AG04450 (cell line): ENCODE measurements at places on chromosomes 1 and 21.
A peak's percentile ranks its signal among the peaks of the same experiment; 100 is the strongest.

DNA sequence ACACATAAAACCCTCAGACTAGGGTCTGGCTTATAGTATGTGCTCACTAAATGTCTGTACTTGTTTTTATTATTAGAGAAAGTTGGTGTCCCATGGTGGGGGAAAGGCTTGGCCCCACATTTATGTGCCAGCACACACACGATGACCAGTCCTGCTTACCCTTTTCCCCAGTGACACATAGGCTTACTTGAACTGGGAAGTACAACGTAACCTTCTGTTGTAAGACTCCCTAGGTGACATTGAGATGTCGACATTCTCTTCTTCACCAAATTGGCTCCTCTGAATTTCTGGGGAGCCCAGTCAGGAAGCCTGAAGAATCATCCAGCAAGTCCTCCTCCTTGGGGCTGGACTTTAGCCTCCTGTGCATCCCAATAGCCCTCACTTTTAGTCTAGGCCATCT is 1.7 kb upstream of the MECR start:
- no peak for DNase-seq

GRCh38 chr1:15761366-15762128 is 3.0 kb downstream of the FBLIM1 start:
- DNase-seq: no peak

DNA sequence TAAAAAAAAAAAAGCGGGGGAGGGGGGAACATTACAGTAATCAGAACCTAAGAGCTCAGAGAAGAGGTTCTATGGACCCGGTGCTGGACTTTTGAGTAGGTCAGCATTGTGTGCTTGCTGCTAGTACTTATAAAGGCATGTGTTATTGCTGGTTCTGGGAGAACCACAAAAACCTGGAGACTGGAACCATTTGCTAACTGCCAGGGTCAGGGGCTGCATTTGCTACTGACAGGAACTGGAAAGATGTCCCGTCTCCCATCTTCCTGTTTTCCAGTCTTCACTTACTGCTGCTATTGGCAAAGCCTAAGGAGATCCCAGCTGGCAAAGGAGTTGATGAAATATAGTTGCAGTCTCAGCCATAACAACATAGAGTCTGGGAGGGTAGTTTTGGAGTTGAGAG is 4.3 kb downstream of the RNF2 start:
- no peak for DNase-seq

DNA sequence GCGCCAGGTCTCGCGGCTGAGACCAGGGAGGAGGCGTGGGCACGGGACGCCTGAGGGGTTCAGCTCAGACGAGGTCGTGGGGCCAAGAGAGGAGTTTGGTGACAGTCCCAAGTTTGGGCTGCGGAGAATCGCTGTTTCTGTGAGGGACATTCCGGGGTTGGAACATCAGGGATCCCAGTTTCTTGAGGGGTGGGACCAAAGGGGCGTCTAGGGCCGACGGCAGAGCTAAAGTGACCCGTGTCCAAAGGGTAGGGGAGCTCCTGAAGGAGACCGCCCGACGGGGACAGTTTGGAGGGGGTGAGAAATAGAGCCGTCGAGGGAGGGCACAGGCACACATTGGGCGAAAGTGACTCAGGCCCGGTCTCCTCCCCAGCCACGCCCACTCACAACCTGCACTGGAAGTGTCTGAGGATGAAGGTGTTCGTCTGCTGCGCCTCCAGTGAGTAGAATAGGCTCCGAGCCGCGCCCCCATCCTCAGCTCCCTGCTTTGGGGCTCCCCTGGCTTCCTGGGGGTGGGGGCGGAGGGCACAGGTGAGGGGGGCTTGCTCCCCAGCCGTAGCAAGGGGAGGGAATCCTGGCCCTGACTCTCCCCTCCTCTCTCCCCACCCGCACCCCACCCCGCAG is 7.0 kb downstream of the EFNA3 start:
- no peak for DNase-seq

DNA sequence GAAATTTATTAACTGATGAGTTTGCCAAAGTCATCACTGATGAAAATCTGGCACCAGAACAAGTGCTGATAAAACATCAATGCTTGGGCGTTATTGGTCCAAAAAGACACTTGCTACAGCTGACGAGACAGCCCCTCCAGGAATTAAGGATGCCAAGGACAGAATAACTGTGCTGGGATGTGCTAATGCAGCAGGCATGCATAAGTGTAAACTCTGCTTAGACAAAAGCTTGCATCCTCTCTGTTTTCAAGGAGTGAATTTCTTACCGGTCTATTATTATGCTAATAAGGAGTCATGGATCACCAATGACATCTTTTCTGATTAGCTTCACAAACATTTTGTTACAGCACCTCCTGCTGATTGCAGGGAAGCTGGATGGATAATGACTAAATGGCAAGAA is 402.0 kb downstream of the LTN1 start:
- no peak for DNase-seq

- no peak for DNase-seq
These were observed 23.2 kb upstream of the RCC2 start for GRCh38 chr1:17462669-17463068.

- DNase-seq: no peak
These were observed 206.9 kb downstream of the NEGR1 start for GRCh38 chr1:72075425-72075824.

DNA sequence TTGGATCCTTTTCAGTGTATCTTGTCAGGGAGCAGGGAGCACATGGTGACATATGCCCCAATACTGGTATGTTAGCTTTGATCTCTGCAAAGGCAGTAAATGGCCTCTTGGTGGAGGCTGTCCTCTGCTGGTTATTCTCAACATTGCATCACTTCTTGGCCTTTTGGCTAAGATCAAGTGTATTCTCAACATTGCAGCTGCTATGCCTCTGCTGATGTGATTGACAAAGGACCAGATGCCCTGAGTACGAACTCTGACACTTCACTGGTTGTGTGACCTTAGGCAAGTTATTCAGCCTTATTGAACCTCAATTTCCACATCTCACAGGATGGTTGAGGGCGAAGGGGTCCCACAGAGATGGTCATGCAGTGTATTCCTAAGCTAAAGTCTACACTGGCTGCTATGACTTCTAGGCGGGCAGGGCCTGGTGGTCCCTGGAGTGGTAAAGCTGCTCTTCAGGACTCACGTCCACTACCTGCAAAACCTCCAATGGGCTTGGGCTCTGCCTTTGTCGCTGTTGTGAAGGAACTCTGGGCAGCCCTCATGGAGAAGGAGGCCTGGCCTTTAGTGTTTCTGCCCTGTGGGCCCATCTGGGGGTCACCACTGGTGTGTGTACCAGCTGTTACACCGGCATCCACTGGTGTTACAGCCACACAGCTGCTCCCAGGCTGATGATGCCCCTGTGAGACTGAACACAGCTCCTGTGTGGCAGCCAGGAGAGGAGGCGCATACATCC is 64.8 kb downstream of the DNTTIP2 start:
- peak; percentile 53 for DNase-seq

GRCh38 chr1:89698624-89699023 is 65.7 kb downstream of the LRRC8C start:
- DNase-seq: no peak

GRCh38 chr1:2103266-2103900 is 53.2 kb downstream of the PRKCZ start:
- no peak for DNase-seq

GRCh38 chr1:47659146-47659545 is 221.3 kb downstream of the FOXD2 start:
- DNase-seq: no peak

GRCh38 chr1:30708361-30708728 is 15.0 kb downstream of the MATN1 start:
- DNase-seq: no peak

GRCh38 chr21:33265664-33266049 is 510 bp upstream of the IL10RB start:
- DNase-seq: no peak

DNA sequence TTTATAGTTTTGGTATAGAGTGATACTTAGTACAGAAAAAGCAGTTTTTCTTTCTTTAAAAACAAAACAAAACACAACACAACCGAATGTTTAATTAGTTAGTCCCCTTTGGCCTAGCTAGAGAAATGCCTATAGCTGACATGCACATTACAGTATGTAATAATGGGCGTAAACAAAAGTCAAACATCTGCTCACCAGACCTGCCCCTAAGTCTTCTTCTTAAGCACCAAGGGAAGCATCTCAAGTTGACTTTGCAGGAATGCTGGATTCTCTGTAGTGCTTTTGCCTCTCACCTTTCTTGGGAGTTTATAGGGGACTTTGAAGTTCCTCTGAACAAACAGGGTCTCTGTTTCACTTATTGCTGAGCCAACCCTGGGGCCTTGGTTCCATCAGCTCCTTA is 143.7 kb downstream of the TM2D1 start:
- DNase-seq: no peak

DNA sequence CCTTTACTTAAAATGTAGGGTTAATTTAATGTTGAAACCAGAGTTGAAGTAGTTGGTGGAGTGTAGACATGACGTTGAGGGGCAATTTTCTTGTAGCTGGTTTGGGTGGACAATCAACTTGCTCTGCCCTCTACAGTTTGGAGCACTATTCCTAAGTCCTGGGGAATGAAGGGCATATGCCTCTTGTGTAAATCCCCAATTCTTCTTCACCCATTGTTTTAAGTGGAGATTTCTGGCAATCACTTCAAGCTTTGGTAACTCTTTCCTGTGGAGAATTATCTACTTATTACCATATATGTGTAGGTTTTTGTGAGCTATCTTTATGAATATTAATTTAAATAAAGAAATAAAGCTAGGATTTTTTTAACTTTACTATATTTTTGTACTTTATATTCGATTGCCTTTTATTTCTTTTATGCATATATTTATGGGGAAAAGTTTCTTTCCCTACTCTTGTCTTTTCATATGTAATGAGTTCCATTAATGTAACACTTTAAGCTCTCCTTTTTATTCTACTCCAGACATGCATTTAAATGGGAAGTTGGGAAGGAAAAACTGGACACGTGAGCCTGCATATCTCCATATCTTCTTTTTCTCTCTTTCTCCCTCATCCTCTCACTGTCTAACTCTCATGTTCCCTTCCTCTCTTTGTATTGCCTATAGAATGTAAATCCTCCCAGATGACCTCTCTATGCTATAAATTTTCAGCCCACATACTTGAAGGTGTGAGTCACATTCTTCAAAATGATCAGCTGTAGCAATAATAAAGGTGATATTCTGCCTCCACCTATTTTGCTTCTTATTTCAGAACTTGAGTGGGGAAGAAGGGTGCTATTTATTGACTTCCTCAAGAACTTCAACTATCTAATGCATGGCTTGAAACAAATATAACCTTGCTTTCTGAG is 276.7 kb downstream of the PTPRC start:
- no peak for DNase-seq

- no peak for DNase-seq
These were observed 152.4 kb downstream of the HLX start for GRCh38 chr1:221031458-221032203.

GRCh38 chr1:7551442-7551841 is 219.7 kb upstream of the VAMP3 start:
- no peak for DNase-seq

DNA sequence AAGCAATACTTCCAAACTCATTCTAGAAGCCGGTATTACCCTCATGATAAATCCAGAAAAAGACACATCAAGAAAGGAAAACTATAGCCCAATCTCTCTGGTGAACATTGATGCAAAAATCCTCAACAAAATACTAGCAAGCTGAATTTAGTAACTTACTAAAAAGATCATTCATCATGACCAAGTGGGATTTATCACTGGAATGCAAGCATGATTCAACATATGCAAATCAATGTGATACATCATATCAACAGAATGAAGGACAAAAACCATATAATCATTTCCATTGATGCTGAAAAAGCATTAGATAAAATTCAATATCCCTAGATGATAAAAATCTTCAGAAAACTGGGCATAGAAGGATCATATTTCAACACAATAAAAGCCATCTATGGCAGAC is 402.9 kb downstream of the TGFB2 start:
- no peak for DNase-seq

DNA sequence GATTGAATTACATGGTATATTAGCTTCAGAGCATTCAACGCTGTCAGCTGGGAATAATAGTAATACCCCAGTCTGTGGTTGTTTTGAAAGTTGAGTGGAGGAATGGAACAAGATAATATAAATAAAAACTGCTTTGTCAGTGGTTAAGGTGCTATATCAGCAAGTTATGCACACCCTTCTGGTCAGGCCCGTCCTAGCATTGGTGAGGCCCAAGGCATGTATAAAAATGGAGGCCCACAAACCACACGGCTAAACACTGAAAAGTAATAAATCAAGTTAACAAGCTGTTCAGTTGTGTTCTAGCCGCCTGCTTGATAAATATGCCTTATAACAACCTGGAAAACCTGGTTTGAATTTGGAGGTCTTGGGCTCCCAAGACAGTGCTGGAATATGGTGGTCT is 77.4 kb downstream of the PSMG1 start:
- DNase-seq: no peak

DNA sequence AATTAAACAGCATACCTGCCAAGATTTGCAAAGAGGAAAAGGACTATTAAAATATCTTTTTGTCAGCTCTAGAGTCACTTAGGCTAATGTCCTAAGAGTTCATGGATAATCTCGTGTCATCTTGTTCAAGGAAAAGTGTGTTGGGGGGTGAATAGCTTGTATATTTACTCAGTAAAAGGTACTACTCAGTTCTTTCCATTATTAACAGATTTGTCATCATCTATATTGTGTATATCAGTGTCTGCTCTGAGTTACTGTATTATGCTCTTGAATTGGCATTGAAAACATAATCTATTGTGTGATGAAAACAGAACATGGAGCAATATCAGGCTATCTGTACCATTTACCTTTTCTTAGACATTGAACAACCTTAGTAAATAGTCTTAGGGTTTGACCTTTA is 41.9 kb downstream of the SMG7 start:
- DNase-seq: no peak

DNA sequence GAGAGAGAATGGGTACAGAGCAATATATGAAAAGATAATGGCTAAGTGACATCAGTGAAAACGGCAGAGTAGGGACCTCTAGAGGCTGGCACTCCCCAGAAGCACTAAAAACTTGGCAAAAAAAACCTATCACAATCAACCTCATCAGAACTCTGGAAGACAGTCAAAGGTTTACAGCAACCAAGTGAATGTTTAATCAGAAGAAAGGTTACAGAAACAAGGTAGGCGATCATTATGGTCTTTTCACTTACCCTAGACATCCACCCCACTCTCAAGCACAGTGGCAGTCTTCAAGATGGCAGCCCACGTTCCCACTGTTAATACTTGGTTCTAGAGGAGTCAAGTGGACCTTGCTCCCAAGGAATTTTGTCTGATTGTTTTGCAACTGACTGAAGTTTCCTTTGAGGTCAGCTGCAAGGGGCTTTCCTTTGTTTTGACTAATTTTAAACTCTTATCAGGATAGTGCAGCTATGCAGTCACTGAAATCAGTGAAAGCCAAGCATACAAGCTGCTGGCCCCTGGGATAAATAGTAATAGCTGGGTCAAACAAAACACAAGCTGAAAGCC is 7.2 kb downstream of the KIFAP3 start:
- no peak for DNase-seq
